GM04503 (cell line): ENCODE measurements at places on chromosomes 5 and 9.

DNA sequence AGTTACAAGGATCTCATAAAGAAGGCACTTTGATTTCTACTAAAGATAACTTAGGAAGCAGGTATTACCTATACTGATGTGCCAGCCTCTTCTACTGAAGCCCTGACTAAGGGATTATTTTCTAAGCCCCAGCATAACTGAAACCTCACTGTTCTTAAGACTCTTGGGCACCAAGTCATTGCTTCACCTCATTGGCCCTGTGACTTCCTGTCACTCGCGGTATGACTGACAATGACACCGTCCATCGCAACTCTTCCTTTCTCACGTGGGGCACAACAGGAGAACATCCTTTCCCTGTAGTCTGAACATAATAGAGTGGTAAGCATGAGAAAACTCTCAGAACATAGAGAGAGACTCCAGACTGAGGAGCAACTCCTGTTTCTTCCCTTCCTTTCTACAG is 6.4 kb downstream of the OR2V2 start:
- DNase-seq, result no peak

DNA sequence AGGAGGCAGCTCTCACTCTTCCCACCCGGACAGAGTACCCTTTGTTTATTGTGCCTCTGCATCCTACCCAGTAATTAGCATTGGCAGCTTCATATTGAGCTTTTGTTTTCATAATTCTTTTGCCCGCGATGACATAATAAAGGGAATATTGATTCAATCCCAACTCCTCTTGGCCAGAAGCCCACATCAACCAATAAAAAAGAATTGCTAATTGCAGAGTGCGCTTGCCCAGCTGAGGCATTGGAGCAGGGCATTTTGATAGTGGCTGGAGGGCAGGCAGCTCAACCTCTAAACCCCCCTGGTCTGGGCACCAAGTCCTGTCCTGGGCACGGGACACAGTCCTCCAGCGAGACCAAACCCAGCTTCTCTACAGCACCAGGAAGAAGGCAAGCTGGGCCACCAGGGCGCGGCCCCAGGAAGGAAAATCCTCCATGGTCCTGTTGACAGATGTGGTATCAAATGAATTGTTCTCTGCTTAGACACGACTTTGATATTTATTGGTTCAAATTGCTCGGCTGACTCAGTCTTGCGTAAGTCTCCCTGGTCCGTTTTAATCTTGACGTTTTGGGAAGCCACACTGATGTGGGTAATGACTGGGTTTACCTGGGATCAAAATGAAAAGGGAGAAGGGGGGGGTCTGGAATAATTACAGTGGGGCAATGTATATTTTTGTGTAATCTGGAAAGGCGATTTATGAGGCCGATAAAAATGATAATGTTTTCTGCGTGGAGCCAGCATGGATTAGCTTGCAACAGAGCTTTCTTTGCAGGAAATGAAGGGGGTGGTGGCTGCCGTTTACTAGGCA is 220.7 kb upstream of the MSX2 start:
- DNase-seq, result peak; percentile 11

GRCh38 chr5:179273441-179274145 is 71.7 kb downstream of the ADAMTS2 start:
- no peak for DNase-seq

DNA sequence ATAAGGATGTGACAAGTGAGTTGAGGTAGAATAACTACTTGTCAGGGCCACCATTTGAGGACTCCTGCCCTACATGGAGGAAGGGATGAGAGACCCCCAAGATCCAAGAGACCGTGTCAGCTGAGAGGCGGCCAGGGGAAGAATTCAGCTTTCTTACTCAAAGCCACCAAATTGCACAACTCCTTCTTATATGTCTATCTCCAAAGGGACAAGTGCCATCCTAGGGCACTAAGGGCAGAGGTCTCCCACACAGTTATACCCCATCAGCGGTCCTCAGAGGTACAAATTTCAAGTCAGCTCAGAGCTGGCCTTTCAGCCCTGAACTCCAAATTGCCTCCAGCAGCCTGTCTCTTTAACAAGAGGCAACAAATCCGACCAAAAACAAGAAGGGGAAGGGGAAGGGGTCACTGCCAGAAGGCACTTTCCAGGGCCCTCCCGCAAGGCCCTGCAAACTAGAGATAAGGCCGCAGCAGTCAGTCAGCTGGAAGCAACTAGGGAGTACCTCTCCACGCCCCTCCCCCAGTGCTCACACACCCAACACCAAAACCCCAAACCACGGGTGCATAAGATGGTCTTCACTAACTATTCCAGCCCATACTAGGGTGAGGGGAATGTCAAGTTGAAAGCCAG is 6.1 kb upstream of the STOML2 start:
- no peak for DNase-seq

DNA sequence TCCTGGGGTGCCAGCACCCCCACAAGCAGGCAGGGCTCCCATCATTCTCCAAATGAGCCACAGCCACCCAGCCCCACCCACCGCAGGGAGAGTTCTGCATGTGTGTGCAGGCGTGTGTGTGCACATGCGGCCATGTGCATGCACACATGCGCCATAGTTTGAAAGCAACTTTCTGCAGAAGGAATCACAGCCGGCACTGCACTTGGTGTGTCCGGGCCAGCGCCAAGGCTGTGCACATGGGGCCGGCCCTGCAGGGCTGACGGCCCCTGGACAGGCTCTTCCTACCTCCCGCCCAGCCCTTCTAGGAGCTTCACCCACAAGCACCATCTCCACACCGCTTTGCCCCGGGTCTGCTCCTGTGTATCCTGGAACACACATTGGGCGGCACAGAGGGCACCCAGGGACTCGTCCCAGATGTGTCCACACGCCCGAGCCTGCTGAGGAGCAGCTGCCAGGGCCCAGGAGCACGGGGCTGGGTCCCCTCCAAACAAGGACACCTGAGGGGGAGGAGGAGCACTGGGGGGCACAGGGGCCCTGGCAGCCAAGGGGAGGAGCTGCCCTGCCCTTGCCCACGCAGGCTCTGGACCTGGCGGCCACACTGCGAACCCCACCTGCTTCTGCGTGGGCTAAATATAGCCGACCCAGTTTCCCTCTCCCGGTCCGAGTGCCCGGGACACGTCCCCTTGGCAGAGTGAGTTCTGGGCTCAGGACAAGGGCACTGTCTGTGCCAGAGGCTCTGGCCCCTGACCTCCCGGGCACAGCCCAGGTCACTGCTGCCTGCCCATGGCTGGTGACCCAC is 19.1 kb downstream of the TPPP start:
- DNase-seq, result no peak

DNA sequence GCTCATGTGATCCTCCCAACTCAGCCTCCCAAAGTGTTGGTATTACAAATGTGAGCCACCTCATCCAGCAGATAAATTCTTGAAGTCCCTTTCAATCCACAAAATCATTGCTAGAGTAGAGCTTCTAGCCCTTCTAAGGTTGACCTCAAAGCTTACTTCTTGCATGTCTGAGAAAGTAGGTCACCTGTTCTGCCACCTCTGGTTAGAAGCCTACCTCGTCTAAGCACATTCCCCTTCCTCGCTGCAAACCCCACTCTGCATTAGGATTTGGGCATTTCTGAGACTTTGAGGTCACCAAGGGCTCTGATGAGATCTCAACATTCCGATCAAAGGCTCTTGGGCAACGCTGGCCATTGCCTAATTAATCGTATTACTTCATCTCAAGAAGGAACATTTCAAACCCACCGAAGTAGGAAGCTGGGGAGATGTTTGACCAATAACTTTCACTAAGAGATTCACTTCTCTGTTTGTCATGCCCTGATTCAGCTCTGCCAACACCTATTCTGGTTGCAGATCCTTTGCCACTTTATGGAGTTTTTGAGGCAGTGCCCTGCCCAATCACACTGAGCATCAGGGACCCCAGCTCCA is 8.6 kb downstream of the ADAM19 start:
- DNase-seq, result no peak

GRCh38 chr5:14413331-14413750 is 168.3 kb upstream of the OTULINL start:
- no peak for DNase-seq

- DNase-seq, result no peak
Observed at GRCh38 chr9:90062982-90063381, 458.2 kb downstream of the GADD45G start.

DNA sequence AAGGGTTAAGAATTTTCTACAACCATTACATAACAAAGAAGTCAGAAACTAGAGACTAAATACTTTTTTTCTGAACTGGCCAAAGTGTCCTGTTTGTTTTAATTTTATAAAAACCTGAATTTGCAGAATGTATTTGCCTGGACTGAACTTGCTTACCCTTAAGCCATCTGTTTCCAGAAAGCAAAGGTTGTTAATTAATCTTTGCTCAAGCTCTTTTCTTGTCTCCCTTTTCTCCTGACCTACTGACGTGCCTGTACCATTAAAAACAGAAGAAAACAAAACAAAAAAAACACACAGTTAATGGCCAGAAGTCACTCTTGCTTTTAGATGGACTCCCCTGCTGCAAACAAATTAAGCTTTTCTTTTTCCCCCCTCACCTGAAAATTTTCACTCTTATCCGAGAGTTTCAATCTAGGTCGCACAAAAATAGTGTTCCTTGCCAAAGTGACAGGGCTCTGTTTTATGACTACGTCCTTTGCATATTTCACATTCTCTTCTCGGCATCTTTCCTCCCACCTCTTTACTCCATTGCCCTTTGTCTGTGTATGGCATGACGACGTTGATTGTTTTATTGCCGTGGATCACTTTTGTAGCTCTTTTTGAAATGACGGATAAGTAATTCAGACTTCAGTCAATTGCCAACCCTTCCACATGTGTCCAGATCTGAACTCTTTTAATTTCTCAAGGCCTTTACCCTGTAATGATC is 333.8 kb upstream of the GRIN3A start:
- no peak for DNase-seq
